HTR-8/SVneo (cell line): ENCODE measurements at places on chromosomes 6 and 20.
A peak's percentile ranks its signal among the peaks of the same experiment; 100 is the strongest.

- DNase-seq, result no peak
Measured at GRCh38 chr6:154909311-154909710, 85.8 kb upstream of the TIAM2 start.

DNA sequence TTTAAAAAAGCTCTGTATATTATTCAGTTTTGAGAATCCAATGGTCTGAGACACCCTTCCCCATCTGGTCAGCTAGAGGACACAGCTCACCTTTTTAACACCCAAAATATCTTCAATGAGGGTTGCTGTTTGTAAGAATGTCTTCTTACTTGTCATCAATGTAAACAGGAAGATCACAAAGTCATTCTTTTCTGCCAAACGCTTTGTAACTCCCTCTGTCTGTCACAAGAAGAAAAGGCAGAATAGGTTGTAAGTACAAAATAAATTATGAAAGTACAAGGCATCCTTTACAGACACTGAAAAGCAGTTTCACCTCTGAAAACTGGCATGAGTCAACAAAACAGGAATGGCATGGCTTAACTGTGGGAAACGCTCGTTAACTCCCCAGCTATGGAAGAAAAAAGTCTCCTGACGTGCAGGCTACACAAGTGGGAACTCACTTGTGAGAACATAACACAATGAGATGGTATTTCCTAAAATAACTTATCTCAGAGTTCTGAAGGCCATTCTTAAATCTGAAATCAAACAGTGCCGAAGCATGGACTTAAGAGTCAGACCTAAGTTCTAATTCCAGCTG lies 42.7 kb downstream of the TRPC4AP start:
- DNase-seq, result no peak

DNA sequence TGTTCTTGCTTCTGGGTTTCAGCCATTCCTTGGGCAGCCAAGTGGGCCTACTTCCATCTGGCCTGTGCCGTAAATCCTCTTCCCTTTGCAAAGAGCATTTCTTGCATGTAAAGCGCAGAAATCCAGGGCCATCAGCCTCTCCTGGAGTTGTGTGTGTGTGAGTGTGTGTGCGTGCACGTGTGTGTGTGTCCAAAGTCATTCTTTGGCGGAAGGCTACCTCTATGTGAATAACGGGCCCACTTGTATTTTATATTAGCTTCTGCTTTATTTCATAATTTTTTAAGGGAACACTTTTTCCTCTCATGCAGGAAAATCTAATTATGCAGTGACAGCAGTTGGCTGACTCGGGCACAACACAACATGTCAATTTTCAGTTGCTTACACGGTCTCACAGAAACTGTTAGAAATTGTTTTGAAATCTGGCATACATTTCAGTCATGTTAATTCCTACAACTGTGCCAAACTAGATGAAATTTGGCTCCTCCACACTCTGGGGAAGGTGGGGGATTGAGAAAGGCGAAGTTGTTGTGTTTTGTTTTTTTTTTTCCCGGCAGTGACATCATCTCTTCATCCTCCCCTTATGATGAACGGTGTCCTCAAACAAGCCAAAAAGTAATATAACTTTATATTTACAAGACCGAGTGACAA lies 223.7 kb upstream of the TSHZ2 start:
- DNase-seq, result no peak

DNA sequence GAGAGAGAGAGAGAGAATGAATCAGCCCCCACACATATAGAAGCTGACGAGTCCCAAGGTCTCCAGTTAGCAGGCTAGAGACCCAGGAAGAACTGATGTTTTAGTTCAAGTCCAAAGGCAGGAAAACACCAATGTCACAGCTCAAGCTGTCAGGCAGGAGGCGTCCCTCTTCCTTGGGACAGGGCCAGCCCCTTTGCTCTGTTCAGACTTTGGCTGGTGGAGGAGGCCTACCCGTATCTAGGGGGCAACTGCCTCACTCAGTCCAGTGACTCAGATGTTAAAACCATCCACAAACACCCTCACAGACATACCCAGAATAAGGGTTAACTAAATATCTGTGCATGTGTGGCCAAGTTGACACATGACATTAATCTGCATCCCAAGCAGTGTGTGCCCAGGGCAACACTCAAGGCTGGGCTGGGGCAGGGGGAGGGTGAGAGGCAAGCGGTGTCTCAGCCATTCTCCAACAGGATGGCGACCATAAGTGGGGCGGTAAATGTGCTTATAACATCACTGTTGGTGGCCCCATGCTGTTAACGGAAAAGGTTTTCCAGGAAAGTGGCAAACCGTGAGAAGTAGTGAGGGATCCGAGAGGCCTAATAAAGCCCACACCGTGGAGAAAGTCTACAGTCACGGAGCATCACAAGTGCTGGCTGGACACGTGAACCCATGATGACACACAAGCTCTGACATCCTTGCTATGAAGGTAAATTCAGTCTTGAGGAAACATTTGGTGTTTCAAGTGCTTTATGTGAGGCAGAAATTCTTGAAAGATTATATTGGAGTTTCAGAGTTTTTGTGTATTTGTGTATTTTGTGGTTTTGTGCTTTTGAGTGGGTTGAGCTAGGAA lies 28.1 kb downstream of the RAMACL start:
- DNase-seq, result no peak

DNA sequence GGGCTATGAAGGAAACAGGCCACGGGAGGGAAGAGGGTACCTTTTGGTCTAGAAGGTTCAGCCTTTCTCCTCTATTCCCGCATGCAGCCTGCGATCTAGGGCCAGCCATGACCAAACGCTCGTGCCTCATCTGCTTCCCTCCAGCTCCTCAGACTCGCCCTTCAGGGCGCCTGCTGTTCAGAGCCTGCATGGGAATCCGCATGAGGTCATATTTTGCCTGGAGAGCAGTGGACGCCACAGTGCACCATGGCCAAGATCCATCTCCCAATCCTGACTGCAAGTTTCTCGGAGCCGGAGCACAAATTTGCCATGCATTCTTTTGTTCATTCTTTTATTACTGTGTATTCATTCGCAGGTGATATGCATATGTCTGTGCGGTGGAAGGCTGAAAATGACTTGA lies 608.1 kb downstream of the QKI start:
- DNase-seq, result no peak

GRCh38 chr6:154197196-154197860 lies 158.3 kb downstream of the OPRM1 start:
- DNase-seq, result no peak

DNA sequence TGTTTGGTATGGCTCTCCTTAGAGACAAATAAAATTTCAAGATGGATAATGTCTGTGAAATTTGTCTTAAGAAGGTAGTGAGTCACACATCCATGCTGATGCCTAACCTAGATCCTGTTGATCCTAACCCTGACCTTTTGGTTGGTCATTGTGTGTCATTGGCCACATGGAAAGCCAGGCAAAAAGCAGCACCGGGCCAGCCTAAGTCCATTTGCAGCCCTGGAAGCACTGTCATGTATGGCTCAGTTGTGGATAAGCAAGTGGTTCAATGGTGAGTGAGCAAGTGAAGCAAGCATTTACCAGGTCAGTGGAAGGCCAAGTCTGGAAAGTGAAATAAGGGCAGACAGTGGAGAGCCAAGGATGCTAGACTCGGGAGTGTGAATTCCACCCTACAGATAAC lies 12.1 kb upstream of the XRN2 start:
- no peak for DNase-seq

- peak; percentile 62 for DNase-seq
Measured at GRCh38 chr20:54167909-54168872, 5.6 kb downstream of the CYP24A1 start.

- no peak for DNase-seq
Measured at GRCh38 chr20:63125838-63126601, 89.9 kb downstream of the YTHDF1 start.

DNA sequence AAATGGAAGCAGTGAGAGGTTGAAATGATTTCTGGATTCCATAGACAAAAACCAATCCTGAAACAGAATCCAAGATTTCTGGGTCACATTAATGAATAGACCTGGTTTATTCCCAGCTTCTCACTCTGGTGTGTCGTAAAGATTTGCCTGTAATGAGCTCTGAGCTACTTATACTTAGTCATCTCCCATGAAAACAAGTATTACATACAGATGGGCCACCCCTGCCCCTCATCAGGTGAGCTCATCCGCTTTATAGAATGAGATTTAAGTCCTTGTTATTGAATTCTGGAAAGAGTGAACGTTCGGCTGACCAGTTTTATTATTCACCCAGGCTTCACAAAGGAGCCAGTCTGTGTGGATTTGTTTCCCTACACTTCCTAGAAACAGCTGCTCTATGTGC lies 47.1 kb upstream of the TMEM181 start:
- no peak for DNase-seq

DNA sequence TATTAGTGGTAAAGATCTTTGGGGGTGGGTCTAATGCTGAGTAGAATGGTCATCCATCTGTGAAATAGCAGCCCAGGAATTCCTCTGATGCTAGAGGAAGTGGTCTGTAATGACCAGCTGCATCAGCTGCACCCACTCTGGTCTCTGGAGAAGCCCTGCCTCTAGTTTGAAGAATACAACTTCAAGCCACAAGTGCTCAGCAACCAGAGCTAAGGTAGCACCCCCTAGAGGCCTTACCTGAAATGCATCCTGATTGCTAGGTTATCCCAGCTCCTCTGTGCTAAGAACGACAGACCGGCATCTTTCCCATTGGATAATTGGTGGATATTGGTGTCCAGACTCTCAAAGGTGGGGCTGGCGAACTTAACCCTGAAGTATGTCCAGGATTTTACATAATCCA lies 58.2 kb downstream of the DNAH8 start:
- no peak for DNase-seq

- no peak for DNase-seq
Measured at GRCh38 chr6:157133856-157134255, 189.5 kb downstream of the TMEM242 start.

DNA sequence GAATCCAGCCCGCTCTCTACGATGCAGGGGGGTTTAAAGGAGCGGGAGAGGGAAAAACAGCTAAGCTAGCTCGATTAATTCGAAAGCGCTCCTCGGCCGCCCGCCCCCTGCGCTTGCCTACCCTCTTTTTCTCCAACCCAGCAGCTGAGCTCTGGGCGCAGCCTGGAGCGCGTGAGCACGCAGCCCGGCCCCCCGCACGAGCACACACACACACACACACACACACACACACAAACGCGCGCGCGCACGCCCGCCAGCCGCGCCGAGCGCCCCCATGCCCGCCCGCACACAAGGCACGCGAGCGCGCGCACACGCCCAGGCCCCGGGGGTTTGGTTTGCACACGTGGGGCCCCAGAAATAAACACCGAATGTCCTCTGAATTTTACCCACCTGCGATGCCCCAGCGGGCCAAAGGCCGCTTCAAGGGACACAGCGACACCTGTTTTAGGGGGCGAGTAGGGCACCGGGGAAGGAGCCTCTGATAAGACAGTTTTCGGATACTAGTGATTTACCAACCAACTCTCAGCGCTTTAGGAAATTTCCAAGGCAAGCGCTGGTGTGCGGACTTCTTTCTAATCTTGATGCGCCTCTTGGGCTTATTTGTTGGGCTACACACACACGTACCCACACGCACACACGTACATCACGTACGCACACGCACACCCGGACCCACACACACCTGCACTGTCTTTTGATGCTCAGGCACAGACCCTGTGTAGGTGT lies 802 bp upstream of the NRN1 start:
- DNase-seq, result no peak

- peak; percentile 71 for DNase-seq
Measured at GRCh38 chr6:53956068-53956711, 155.1 kb upstream of the MLIP start.

GRCh38 chr6:11730641-11731040 lies 48.0 kb downstream of the ADTRP start:
- DNase-seq, result no peak

GRCh38 chr6:143055213-143055612 lies 5.5 kb upstream of the AIG1 start:
- no peak for DNase-seq

DNA sequence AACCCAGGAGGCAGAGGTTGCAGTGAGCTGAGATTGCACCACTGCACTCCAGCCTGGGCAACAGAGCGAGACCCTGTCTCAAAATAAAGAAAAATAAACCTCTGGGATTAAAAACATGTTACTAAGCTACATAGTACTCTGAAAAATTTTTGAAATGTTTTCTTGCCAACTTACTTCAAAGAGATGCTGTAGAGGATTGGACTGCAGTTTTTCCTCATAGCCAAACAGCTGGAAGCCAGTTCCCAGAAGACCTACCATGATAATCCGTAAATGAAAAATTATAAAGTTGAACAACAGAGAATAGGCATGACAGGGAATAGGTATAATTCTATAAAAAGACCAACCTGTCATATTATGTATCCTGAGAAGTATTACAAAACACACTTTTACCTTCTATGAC lies 48.0 kb downstream of the RARS2 start:
- no peak for DNase-seq

GRCh38 chr20:54633374-54634355 lies 158.3 kb downstream of the DOK5 start:
- no peak for DNase-seq

- no peak for DNase-seq
Measured at GRCh38 chr6:160348223-160349019, at the start of gene SLC22A3. Gene SLC22A3 (plus strand): TSS chr6:160348378. CDS start chr6:160348420, 42 bp downstream.

DNA sequence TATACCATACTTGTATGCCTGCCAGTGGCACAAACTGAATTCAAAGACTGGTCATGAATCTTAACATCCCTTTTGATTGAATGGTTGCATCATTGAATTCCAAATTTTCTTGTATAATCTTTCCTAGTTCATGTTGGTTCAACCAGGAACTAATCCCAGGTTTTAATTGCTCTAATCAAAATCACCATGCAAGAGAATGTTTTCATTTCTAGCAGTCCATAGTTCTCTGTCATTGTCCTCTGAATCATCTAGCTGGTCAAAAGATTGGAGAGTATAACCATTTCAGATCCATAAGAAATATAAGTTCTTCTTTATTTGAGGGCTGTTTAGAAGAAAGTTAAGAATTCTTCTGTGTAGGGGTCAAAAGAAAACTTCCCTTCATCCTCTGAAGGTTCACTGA lies 57.2 kb downstream of the ZNF292 start:
- no peak for DNase-seq

DNA sequence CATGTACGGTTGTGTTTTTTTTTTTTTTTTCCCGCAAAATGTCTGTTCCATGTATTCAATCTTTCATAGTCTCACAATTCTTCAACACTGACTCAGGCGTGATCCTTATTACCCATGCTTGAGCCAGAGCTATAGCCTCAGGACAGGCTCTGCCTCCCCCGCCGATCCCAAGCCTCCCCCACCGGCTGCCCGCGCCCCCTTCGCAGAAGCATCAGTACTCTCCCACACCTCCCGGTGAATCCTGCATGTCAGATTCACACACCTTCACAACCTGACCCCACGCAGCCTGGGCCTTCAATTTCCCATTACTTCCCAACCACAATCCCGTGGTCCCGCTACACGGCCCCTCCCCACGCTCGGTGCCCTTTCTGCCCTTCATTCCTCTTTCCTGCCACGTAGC lies 401.5 kb upstream of the JARID2 start:
- DNase-seq, result no peak

GRCh38 chr20:6784210-6784631 lies 16.7 kb downstream of the BMP2 start:
- no peak for DNase-seq

- DNase-seq, result peak; percentile 79
Measured at GRCh38 chr20:63290677-63291472, 2.1 kb upstream of the COL20A1 start.

- no peak for DNase-seq
Measured at GRCh38 chr20:46123482-46124245, 5.5 kb downstream of the CD40 start.

- no peak for DNase-seq
Measured at GRCh38 chr20:54194724-54195438, 13.0 kb upstream of the PFDN4 start.

- no peak for DNase-seq
Measured at GRCh38 chr6:89938014-89938413, 43.7 kb downstream of the GJA10 start.
